Kidney epithelial cell (primary cell): ENCODE measurements at places on chromosomes 6 and 20. TPM values are rescaled to one million over a fixed set of nuclear protein-coding genes. Genes with fewer than 3 reads are reported as not detected.
A peak's percentile ranks its signal among the peaks of the same experiment; 100 is the strongest.

DNA sequence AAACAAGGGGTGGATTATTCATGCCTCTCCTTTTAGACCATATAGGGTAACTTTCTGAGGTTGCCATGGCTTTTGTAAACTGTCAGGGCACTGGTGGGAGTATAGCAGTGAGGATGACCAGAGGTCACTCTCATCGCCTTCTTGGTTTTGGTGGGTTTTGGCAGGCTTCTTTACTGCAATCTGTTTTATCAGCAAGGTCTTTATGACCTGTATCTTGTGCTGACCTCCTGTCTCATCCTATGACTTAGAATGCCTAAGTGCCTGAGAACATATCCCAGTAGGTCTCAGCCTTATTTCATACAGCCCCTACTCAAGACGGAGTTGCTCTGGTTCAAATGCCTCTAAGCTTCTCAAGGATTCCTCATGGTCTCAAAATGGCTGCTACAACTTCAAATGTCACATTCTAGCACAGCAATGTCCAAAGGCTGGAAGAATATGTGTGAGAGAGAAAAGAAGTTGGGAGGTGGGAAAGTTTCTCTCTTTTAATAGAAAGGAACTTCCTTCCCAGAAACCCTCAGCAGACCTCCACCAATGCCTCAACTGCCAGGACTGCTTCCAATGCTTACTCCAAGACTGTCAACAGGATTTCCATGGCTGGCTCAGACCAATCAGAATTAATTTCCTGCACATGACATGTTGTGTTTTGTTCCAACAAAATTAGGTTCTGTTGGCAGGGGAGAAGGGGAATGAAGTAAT is 46.6 kb upstream of the SLC9A8 start:
- no peak for DNase-seq

- DNase-seq: no peak
Measured at GRCh38 chr20:32052090-32052777, at the start of gene HCK. Gene HCK, plus strand, starts transcription at chr20:32052242.

- no peak for DNase-seq
Measured at GRCh38 chr6:137193256-137194070, 20.0 kb upstream of the IL22RA2 start.

DNA sequence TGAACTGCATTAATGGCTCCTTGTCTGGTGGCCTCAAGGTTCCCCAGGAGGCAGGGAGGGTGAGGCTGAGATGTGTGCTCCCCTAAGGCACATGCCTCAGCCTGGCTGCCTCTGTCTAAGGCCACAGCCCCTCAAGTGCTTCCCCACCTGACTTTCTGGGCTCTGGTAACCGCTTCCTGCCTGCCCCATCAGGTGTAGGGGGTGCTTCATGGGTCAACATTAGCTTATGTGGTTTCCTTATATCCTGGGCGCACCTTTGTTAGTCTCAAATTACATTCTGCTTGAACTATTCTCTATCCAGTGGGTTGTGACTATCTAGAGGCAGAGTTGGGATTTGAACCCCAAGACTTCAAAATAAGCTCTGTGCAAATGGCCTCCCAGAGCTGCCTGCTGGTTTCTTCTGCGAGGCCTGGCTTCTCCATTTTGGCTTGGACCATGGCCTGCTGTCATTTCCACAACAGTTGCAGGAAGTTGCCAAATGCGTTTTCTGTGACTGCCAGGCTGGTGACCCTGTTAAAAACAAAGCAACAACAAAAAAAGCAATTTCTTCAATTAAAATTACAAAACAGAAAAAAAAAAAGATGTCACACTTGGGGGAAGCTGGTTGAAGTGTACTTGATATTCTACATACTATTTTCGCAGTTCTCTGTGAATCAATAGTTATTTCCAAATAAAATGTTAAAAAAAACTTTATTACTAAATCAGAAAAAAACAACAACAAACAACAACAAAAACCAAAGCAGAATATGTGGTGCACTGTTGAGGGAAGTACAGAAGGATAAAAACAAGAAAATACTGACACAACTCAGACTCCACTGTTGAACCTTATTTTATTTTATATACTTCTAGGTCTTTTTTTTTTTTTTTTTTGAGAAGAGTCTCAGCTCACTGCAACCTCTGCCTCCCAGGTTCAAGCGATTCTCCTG is 20.0 kb upstream of the ZNFX1 start:
- no peak for DNase-seq

- no peak for DNase-seq
Measured at GRCh38 chr6:153816366-153816765, 222.7 kb upstream of the OPRM1 start.

DNA sequence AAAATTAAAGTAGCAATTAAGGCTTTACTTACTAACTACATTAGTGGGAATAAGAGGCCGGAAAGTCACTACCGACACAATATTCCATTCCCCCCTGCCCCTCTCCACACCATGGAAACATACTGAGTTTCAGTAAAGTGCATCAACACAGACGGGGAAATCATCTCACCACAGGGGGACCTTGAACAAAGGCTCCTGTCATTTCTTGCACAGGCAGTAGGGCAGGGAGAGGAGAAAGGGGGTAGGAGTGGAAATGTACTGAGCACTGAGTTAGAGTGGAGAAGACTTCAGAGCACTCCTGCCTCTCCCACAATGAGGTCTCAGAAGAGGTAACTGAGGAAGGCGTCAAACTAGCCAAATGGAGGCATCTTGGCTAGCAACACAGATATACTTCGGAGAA is 1426.9 kb upstream of the EYS start:
- no peak for DNase-seq

DNA sequence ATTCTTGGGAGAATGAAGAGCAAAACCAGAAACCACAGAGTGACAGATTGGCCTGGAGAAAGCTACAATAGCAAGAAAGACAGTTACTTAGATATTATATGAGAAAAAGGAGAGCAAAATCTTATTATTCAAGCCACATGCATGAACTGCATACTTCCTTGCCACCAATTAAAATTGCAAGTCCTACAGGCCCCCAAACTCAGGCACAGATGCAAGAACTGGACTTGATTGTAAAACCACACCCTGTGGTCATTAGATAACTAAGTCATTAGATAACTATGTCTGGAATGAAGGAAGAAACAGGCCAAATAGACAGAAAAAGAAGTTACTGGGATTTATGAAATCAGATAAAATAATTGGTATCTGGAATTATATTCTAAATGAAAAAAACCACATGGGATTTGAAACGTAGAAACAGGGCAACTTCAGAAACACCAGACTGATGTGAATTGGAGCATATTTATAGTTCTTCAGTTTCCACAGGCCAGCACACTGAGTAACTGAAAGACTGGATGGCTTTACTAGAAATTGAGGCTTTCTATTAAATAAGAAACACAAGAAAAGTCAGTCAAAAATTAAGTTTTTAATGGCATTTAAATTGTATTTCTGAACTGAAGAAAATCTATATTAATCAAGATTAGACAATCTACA is 49.4 kb upstream of the CARMIL1 start:
- peak; percentile 41 for DNase-seq

DNA sequence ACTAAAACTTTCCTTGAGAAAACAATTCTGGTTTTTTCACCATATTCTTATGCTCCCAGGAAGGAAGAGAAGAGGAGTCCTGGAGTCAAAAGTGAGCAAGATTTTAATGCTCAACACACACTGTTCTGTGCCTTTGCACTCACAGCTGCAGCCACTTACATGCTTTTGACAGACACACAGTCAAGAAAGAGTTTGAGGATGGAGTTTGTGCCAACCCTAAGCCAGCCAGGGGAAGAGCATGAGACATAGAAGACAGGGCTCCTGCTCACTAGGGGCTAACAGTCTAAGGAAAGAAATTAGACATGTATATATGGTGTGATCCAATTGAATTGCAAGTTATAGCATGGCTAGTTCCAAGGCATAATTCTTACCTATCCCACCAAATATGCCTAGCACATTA is 37.1 kb upstream of the IL17A start:
- no peak for DNase-seq

DNA sequence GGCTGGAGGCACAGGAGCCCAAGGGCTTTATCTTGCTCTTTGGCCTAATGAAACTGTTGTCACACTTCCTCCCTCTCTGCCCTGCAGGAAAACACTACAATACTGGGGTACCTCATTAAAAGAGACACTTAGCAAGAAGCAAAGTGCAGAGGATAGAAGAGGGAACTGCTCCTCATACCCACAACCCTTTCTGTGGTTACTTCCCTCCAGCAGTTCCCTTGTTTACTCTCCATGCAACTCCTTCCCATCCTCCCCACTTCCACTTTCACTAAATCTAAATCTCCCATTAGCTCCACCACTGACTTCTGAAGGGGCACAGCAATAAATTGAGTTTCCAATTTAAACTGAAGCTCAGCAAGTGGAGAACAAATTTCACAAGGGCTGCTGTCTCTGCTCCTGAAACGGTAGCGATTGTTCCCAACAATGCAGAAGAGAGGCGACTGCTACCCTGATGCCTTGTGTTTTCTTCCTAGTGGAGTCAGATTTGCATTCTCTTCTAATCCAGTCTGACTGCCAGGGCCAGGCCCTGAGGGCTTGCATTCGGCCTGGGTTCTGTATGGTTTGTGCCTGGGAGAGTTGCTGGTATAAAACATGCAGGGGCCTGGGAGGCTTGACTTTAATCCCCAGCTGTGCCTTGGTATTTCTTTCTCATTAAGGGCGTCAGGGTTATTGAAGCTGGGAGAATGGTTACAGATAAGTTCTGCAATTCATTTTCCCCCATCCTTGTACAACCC is 454.7 kb downstream of the TFAP2B start:
- no peak for DNase-seq

ZNF165 gene
- total RNA-seq: 15.4 and 16.8 TPM in 2 replicates

KIAA1755 gene
- total RNA-seq: 1.4 and 2.1 TPM in 2 replicates

BPI gene
- not detected in 2 replicates for total RNA-seq
